ENCODE measurements at places on chromosomes 6 and 20.
A peak's percentile ranks its signal among the peaks of the same experiment; 100 is the strongest.

DNA sequence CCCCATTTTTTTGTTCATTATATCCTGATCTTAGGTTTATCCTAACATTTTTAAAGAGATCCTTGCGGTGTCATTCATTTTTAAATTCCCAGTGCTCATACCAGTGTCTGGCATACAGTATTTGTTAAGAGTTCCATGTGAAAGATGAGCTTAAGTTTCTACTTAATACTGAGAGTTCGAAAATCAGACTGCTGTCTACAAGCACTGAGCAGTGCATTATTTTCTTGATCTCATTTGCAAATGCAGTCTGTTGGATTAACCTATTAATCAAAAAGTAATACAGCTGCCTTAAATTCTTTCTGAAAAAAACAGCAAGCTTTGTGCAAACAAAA, 663 bp downstream of the COQ3 start:
- DNase-seq: no peak

DNA sequence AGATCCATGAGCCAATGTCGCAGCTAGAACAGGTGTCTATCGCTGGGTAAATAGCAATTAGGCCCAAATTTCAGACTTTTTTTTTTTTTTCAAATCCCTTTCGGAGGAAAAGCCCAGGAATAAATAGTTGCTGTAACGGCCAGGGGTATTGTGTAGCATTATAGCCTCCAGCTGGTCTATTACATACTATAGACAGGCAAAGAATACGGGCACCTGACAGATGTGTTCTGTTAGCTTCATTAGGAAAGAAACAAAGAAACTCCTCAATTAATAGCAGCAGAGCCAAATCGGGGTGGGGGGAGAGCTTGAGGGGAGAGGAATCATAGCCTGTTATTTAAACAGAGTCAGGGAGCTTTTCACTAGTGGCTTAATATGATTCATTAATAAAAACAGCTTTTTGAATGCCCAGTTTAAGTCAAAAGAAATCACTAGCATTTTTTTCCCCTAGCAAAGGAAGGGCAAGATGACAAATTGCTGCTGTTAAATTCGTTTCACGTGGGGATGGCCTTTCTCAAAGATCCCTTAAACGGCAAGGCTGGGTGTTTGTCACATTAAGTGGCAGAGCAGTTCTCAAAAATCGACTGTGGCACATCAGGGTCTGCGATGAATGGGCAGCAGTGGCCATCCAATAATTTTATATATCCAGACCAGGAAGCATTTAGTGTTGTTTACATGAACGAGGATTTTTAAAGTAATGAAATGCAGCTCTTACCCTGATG, 139.4 kb downstream of the ID4 start:
- no peak for DNase-seq

- DNase-seq: no peak
Measured at GRCh38 chr20:40443753-40444152, 245.3 kb downstream of the MAFB start.

DNA sequence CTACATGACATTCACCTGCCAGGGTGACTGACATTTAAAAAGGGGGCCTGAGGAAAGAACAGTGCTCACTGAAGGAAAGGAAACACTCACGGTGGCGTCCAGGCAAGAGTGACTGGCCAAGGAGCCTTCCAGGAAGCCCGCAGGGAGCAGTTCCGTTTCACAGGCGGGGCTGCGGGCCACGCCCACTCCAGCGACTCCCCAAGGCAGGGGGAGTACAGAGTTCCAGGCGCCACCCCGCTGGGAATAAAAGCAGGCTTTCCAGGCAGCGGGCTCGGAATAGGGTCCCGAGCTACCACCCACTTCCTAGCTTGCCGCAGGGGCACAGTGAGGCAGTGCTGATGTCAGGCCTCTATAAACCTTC, 34.2 kb downstream of the PKIG start:
- no peak for DNase-seq

GRCh38 chr20:35271904-35272303, 6.0 kb downstream of the MMP24OS start:
- no peak for DNase-seq

DNA sequence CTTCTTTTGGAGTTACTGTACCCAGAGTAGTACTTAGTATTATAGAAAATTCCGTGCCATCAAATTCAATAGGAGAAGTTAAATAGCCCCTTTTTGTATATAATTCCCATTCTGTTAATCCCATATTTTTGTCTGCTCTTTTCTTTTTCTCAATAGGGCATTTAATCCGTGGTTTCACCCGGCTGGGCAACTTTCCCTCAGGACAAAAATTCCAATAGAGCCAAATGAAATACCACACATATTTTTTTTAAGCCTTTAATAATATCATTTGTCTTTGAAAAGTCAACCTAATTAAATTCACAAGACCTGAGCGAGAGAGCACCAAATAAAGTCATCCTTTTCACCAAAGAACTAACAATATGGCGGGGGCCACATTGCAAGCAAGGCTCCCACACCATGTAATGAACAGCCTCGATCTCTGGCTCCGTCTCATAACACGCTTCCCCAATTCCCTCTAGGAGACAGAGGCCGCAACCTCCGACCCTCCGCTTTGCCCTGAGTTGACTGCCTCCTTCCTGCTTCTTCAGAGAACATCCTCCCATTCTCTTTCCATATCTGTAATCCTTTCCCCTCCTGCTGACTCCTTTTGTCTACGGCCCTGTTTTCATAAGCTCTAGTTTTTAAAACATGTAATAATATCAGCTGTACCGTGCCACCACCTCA, 13.6 kb downstream of the NHSL1 start:
- no peak for DNase-seq

DNA sequence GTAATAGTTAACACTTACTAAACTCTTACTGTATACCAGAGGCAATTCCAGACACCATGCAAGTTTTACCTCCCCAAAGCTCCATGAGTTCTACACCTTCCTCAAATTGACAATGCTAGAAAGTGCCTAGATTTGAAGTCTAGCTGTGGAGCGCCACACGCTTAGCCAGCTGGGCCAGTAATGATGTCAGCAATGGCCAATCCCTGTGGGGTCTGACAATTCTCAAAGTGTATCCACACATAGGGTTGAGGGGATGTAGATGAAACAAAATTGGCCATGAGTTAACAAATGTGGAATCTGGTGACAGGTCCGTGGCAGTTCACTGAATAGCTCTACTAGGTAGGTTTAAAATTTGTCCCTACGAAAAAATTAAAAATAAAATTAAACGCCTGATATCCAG, 1.3 kb downstream of the ZNF343 start:
- DNase-seq: no peak

DNA sequence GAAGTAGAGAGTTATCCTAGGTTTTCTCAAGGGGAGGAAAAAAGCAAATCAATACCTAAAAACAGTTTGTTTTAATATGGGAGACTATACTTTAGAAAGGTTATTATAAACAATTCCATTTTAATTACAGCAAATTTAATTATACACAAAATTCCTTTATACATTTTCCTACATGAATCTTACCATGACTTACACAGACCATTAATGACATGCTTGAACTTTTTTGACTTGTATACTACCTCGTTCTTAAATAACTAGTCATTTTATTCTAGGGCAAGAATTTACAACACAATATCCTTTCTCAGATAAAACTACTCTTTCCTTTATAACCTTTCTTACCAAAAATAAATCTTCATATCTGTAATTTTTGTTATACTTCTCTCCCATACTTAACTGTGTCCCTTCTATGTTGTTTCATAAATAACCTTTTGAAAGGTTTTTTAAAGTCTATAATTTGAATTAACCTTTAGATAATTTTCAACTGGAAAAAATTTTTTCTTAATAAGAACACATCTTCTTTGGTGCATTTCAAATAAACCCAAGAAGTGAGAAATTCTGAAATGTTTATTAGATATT, 729.4 kb downstream of the TENT5A start:
- DNase-seq: no peak

GRCh38 chr20:49831022-49831769, 18.6 kb downstream of the SLC9A8 start:
- DNase-seq: no peak

DNA sequence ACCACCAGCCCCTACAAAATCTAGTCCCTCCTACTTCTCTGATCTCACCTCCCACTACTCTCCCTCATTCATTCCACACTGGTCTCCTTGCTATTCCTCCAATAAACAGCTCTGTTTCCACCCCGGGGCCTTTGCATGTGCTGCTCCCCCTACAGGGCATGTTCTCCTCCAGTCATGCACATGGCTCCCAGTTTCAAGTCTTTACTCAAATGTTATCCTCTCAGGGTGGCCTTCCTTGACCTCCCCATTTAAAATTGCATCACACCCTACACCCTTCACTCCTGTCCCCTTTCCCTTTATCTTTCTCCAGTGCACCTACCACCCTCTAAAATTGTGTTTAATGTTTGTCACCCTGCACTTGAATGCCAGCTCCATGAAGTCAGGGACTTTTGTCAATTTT, 174.5 kb downstream of the MRPL14 start:
- no peak for DNase-seq

GRCh38 chr20:50887576-50887975, 43.7 kb downstream of the ADNP start:
- no peak for DNase-seq

DNA sequence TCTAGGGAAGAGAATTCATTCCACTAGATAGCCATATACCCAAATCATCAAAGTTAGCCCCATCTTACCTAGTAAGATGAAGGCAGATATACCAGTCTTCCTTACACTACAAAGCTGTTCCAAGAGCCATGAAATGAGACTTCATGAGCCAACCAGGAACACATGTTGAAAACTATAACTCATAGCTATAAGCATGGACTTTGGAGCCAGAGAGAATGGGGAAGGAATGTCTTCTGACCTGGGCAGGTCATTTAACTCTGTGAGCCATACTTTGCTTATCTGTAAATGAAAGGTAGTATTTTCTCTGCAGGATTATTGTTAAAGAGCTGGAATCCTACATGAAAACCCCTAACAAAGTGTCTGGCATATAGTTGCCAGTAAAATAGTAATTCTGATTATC, 27.3 kb downstream of the ADGRF5 start:
- DNase-seq: no peak

GRCh38 chr6:53058388-53059195, 6.6 kb upstream of the FBXO9 start:
- DNase-seq: no peak

GRCh38 chr6:80647156-80647555, 540.7 kb downstream of the BCKDHB start:
- DNase-seq: no peak

- no peak for DNase-seq
Measured at GRCh38 chr6:132715204-132715603, 1.3 kb upstream of the VNN1 start.

DNA sequence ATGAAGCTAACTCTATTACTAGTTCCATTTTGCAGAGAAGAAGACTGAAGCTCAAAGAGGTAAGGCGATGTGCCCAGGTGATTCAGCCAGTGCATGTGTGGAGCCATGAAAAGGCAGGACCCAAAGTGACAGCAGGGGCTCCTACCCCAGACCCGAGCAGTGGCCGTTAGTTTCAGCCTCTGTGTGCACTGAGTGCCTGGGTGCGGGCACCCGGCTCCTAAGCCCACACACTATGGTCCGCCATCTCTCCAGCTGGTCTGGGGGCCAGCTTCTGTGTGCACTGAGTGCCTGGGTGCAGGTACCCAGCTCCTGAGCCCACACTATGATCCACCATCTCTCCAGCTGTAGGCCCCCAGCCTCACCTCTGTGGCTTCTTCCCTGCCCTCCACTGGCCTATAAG, 123.5 kb upstream of the CST7 start:
- no peak for DNase-seq

GRCh38 chr20:23584434-23585199, 16.3 kb upstream of the CST9L start:
- no peak for DNase-seq

DNA sequence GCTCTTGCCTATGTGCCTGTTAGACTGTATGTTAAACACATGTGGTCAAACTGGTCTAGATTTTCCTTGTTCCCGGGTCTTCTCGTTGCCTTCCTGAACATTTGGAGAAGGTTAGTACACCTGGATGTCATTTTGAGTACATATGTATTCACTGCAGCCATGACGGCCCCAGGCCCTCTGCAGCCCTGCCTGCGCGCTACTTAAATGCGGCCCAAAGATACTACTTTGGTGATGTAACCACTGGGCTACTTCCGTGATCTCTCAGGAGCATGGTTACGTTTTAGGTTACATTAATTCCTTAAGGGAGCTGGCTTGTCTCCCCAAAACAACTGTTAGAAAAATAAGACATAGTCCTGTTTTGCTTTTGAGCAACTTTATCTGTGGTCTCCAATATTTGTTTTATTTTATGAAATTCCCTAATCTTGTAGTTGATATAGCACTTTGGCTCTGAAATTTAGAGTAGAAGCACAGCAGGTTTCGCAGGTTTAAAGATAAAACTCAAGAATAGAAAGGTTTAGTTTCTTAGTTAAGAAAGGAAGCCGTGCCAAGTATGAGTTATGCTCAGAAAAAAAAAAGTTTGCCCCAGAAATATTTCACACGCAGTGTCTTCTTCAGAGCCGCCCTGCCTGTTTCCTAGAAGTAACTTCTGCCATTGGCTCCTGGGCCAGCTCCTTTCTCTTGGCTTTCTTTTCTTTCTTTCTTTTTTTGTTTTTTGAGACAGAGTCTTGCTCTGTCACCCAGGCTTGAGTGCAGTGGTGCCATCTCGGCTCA, 38.1 kb downstream of the TIAM2 start:
- DNase-seq: no peak

DNA sequence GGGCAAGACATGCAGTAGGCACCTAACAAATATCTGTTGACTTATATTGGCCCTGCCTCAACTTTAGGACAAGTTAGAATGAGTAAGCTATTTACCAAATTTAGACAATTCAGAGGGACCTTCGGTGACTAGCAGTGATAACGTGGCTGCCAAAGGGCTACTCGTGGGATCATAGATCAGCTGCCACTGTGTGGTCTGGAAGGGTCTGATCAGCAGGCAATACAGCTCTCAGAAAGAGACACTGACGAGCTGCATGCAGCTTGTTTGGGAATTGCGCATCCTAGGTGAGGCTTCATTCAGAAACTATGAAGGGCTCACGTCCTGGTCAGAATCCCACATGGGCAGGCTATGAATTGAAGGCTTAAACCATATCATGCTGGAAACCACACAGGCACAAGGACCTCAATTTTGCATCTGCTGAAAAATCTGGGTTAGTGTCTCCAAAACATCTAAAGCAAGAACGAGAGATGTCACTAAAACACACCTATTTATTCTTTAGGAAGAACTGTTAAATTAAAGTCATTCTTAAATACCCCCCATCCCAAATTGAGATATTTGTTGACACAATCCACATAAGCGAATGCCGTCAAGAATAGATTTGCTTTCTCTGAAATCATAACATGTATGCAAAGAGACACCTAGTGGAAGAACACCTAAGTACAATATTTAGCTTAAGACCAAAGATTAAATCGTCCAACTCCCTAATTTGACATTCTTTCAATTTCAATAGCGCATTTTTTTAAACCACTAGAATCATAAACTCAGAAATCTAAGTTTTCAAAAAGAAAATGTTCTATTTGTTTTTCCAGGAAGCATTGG, 79.6 kb downstream of the IPCEF1 start:
- no peak for DNase-seq

DNA sequence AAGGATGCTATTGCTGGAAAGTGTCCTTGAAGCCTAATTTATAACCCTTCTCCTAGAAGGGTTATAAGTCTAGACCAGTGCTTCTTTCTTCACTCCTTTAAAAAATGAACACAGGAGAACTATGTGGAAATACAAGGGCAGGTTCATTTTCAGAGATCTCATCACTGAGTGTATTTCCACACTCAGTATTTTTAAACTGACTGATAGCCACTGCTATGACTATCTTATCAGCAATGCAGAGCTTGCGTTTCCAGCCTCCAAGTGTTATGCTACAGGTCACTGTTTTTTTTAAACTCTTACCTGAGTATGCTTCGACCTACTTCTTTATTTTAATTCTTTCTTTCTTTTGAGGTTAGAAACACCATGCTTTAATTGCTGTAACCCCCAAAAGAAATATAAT, 319.1 kb downstream of the ARHGAP18 start:
- DNase-seq: no peak

GRCh38 chr6:110958329-110959192, at the start of gene GTF3C6:
Gene GTF3C6, plus strand, starts transcription at chr6:110958706. Its CDS starts 64 bp downstream, at chr6:110958770.
- peak; percentile 85 for DNase-seq

All from stimulated activated CD4-positive, alpha-beta T cell treated with anti-CD3 and anti-CD28 coated beads, TNF-alpha, amount 100 ng/mL, for 48 hours (primary cell).